Islet precursor cell (in vitro differentiated cells): ENCODE measurements at places on chromosomes 6 and 20.
A peak's percentile ranks its signal among the peaks of the same experiment; 100 is the strongest.

GRCh38 chr20:37991157-37991866 lies 41.9 kb downstream of the TTI1 start:
- no peak for DNase-seq

DNA sequence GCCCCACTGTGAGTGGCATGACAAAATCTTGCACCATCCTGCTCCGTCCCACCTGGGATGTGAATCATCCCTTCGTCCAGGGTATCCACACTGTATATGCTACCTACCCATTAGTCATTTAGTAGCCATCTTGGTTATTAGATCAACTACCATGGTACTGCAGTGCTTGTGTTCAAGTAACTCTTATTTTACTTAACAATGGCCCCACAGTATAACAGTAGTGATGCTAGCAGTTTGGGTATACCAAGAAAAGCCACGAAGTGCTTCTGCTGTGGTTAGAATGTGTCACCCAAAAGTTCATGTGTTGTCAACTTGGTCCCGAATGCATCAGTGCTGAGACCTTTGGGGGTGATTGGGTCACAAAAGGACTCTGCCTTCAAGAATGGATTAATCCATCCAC lies 11.7 kb downstream of the OSER1 start:
- no peak for DNase-seq

GRCh38 chr6:35294308-35294945 lies 3.2 kb upstream of the DEF6 start:
- DNase-seq = peak; percentile 70

GRCh38 chr6:116008470-116009243 lies 52.0 kb downstream of the FRK start:
- DNase-seq = no peak

- DNase-seq = no peak
Observed at GRCh38 chr6:103570431-103570830, 1289.3 kb downstream of the HACE1 start.

GRCh38 chr20:37521061-37521771 lies at the start of gene NNAT:
NNAT (plus strand) TSS chr20:37521250; CDS start chr20:37521332, 82 bp downstream.
- no peak for DNase-seq

DNA sequence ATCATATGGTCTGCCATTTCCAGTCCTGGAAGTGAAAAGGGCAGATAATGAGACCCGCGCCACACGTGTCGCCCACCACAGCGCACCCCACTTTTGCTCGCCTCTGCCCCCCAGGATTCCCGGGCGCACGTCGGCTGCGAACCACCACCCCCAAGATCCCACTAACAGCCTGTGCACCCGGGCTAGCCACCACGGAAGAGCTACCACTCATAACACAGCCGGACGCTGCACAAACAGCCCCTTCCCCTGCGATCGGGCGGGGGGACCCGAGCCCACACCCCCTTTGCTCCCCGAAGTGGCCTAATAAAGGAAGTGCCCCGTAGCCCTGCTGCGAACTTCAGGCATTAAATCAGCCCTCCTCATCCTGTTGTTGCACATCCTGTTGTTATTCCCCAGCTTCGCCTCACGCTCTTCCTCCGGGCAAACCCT lies 506 bp downstream of the CITED2 start:
- DNase-seq = no peak

GRCh38 chr6:110567957-110568696 lies 91.7 kb upstream of the SLC22A16 start:
- DNase-seq = peak; percentile 8

DNA sequence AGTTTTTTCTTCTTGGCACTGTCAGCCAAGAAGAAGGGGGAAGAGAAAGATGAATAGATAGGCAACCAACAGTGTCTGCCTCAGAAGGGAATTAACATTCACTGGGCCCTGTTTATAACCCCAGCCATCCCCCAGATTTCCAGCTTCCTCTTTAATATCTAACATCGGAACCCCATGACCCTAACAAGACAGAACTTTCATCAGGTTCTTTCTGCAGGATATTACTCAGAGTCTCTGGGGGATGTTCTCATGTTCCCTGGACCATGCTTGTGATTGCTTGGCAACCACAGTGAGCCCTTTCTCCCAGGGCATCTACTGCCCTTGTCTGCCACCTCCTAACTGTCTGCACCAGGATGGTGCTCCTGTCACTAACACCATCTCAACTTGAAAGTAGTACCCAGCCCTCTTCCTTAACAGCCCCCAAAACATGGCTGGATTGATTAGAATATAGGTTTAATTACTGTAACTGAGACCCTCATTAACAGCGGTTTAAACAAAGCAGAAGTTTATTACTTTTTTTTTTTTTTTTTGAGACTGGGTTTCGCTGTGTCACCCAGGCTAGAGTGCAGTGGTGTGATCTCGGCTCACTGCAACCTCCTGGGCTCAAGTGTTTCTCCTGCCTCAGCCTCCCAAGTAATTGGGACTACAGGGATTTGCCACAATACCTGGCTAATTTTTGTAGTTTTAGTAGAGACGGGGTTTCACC lies 12.0 kb upstream of the PTPN1 start:
- DNase-seq = no peak

DNA sequence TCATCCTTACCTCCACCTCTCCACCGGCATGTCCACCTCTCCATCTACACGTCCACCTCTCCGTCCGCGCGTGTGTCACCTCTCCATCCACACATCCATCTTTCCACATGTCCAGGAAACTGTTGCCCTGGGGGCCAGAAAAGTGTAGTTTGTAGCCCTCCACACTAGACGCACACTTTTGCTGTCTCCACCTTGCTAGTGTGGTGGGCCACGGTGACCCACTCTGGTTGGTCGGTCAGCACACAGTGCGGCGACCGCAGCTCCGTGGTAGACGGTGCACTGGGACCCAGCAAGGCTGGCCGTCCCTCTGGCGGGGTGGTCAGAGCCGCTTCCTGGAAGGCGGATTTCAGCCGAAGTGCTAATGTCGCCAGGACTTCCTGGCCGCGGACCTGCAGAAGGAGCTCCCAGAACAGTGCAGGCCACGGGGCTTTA lies 268.6 kb downstream of the DLL1 start:
- DNase-seq = peak; percentile 54

DNA sequence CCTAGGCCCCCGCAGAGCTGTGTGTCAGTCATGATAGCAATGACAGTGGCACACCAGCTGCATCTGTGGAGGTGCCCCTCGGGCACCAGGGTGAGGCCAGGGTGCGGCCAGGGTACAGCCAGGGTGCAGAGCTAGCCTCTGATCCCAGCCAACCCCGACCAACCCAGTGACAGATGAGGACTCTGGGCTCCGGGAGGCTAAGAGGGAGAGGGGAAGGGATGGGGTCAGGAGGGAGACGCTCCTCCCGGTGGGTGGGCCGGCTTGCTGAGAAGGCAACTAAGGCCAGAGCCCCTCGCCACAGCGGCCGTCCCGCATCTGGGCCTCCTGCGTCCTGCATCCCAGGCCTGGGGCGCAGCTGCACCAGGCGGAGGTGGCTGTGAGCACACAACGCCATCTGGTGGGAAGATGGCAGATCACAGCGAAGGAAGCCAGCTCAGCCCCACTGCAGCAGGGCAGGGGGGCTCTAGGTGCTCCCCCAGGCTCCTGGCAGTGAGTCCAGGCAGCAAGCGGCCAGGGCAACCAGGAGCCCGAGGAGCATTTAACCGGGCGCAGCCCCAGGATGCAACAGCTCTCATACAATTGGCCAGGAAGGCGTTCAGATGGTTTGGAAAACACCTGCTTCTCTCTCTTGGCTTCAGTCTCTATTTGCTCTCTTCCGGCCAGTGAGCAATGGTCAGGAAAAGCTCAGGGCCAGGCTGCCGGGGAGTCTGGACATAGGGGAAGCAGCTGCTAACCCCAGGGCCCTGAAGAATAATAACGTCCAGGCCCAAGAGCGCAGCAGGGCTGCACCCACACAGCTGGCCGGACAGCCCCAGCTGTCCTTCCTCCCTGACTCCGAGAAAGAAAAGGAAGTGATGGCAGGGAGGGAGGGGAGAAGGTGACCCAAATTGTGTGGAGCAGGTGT lies 169.4 kb downstream of the TAF4 start:
- DNase-seq = peak; percentile 65

DNA sequence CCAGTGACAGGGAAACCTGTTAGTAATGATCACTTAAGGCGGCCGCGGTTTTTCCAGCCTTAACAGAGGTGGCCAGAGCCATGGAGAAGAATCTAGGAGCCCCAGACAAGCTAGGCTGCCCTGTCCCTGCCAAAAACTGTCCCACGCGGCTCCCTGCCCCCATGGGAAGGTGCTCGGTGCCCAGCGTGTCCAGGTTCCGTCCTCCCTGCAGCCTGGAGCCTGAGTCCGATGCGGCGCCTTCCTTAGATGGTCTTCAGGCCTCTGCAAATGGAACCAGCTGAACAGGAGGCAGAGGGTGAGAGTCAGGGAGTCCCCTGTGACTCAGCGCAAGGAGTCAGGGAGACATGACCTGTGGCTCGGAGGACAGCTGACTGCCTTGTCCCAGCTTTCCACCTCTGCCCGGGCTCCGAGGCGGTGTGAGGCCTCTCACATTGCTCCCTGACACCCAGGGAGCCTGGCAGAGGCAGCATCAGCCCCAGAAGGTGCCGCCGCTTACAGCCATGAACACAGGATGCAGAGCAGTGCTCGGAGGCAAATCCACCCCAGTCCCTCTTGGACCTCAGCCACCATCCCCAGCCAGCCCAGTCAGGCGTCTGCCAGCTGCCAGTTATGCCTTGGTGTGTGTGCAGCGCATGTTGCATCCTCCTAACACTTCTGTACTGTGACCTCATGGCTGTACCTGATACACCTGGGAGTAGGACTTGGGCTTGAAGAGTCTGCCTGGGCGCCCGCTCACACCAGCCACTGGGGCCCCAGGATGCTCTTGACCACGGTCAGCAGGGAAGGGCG lies 377.7 kb downstream of the CDH4 start:
- no peak for DNase-seq

GRCh38 chr6:2186516-2186915 lies 58.9 kb downstream of the GMDS start:
- DNase-seq = no peak

- DNase-seq = no peak
Observed at GRCh38 chr6:89782222-89782621, 37.4 kb downstream of the MDN1 start.

DNA sequence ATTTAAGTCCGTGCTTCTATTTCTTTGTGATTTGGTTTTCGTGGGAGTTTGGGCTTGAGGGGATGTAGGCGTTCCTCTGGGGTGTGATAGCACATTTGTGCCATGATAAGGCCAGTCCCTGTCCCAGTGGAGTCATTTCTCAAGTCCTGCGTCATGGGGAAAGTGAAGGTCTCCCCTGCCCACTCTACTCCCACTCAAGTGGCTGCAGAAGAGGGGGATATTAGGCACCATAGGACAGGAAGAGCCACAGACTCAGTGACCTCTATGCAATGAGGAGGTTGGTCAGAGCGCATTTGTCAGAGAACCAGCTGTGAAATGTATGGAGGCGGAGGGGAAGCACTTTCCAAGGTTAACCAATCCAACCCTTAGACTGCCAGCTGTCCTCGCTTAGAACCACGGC lies 51.9 kb upstream of the EDN1 start:
- no peak for DNase-seq

DNA sequence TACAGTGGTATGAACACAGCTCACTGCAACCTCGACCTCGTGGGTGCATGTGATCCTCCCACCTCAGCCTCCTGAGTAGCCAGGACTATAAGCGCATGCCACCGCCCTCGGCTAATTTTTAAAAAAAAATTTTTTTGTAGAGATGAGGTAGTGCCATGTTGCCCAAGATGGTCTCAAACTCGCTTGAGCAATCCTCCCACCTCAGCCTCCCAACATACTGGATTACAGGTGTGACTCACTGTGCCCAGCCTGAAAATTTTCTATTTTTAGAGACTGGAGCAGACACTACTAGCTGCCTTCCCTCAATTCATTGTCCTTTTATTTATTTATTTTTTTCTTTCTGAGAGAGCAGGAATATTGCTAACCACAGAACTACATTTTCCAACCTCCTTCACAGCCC lies 20.3 kb upstream of the GTF3C6 start:
- no peak for DNase-seq
